ENCODE measurements at places on chromosomes 4 and X.

GRCh38 chr4:5926598-5926997 lies 33.7 kb upstream of the CRMP1 start:
- no peak for DNase-seq

DNA sequence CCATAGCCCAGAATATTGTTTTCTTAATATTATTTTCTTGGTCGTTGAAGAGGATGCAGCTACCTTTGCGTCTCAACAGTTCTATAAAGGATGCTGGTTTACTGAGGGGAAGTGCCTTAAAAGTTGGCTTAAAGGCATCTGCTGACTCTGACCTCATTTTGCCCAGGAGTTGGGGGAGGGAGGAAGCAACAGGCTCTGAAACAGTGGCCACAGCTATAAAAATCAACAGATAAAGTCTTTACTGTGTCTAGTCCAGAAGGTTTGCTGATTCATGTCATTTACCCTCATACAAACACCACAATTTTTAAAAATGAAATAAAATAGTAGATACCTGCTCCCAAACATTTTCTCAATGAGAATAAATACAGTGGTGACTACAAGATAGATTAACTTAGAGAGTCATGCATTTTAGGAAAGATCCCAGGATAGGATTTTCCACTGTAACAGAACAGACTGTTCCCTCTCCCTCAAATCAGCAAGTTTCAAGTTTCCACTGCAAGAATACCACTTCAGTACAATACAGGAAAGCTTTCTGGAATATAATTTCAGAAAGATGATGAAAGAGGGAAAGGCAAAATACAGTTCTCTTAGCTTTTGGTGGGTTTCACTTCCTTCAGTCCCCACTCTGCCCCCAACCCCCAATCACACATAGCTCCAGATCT lies 1.9 kb downstream of the PHKA1 start:
- no peak for DNase-seq

DNA sequence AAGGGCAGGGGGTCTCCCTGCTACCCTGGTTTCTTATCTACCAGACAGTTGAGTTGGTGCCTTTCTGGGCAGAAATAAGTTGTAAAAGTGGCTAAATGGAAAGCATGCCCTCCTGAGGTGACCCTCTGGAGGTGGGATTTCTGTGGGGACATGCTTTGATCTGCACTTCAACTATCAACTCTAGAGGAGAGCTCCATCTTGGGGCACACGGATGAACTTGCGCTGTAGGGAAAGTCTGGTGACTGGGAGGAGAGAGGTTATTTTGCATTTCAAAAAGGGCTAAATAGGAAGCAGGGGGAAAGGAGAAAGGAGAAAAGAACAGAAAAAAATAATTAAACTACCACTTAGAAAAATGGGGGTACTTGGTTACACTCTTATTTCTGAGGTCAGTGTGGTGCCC lies 12.7 kb upstream of the RHOXF2B start:
- DNase-seq = no peak

- DNase-seq = no peak
These were observed 167.5 kb upstream of the SLC7A11 start for GRCh38 chr4:138409670-138410069.

DNA sequence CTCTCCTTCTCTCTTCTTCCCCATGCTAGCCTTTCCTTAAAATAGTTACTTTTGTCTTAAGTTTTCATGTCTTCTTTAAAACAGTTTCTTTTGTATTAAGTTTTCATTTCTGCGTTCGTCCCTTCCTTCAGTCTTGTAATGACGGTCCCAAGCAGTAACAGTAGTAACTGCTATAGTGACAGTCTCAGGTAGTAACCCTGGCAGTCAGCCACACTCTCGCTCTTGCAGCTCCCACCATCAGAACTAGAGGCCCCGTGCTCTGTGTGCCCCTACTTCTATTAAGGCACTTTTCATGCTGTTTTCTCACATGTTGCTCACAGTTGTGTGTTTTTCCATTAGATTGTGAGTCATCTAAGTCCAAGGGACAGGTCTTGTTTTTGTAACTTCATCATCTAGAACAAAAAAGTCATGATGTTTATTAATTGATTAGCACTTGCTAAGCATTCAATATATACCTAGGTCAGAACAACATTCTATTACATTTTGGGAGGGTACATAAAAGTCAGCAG lies 49.3 kb downstream of the C4orf33 start:
- DNase-seq = no peak

- DNase-seq = peak; percentile 34
These were observed 638 bp downstream of the BLTP1 start for GRCh38 chr4:122152711-122153226.

DNA sequence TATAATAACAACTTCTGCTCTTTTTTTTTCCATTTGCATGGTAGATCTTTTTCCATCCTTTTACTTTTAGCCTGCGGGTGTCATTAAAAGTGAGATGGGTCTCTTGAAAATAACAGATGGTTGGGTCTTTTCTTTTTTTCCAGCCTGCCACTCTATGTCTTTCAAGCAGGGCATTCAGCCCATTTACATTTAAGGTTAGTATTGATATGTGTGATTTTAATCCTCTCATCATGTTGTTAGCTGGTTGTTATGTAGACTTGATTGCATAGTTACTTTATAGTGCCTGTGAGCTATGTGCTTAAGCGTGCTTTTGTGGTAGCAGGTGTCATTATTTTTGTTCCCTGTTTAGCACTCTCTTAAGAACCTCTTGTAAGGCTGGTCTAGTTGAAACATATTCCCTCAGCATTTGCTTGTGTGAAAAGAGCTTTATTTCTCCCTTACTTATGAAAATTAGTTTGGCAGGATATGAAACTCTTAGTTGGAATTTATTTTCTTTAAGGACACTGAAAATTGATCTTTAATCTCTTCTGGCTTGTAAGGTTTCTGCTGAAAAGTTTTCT lies 326.1 kb downstream of the SH3BGRL start:
- no peak for DNase-seq

DNA sequence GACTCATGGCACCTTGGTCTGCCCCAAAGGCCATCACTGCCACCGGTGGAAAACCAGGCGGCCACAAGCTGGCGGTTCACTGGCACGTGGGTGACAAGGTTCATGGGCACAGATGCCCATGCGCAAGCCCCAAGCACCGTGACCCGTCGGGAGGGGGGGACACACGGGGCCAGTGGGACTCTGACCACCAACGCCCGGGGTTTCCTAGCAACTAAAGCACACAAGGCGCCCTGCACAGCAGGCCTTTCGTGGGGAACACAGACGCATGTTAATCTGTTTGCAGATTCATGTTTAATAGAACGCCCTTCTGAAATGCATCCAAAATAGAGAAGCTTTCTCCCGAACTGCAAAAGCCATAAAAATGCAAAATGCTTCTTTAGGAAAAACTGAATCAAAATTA lies 43.9 kb downstream of the FAM53A start:
- no peak for DNase-seq

GRCh38 chr4:17812125-17812524 lies 1.3 kb downstream of the NCAPG start:
- DNase-seq = no peak

- no peak for DNase-seq
These were observed 1120.2 kb downstream of the ARAP2 start for GRCh38 chr4:35124106-35124505.

- DNase-seq = no peak
These were observed 29.6 kb downstream of the AREG start for GRCh38 chr4:74474345-74475090.

- DNase-seq = no peak
These were observed 48.1 kb downstream of the DCLK2 start for GRCh38 chr4:150126201-150126863.

DNA sequence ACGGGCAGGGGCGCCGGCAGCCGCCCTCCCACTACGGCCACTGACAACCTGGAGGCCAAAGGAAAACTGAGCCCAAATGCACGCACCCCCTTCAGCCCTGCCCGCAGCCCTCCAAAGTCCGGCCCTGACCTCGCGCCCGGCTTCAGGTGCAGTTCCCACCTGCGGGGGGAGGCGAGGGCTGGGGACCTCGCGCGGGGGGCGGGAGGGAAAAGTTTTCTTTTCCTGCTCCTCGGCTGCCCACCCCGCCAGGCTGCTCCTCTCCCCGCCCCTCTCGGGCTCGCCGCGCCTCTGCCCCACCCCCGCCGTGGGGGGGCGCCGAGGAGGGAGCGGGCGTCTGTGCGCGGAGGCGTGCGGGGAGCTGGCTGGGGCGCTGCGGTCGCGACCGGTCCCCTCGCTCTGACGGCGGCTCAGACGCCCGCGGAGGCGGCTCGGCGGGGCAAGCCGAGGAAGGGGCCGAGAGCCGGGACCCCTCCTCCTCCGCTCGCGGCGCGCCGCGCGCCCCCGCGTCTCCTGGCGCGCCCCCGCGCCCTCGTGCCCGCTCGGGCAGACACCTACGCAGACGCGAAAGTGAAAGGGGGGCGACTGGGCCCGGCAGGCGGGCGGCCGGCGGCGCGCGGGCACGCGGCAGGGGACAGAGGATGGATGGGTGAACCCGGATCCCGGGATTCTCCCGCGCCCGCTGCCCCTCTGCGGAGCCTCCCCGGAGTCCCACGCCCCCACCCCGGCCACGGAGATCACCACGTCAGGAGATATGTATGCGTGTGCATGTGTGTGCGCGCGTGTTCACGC lies 3.1 kb upstream of the NR3C2 start:
- DNase-seq = peak; percentile 58

DNA sequence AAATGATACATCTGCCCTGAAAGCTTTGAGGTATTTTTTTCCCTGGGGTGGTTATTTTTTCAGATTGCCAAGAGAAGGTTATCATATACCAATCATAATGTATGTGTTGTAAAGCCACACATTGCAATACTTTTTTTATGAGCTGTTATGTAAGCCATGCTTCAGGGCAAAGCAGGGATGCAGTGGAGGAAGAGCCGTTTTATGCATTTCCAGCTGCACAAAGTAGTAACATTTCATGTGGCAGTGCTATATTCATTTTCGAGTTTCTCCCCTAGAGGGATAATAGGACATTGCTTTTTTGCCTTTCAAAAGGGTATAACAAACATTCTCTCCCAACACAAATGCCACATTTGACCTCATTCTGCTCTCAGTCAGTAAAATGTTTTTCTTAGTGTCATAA lies 68.5 kb downstream of the GALNT7 start:
- DNase-seq = no peak

- peak; percentile 28 for DNase-seq
These were observed 181.1 kb upstream of the WDFY3 start for GRCh38 chr4:85147481-85148076.

DNA sequence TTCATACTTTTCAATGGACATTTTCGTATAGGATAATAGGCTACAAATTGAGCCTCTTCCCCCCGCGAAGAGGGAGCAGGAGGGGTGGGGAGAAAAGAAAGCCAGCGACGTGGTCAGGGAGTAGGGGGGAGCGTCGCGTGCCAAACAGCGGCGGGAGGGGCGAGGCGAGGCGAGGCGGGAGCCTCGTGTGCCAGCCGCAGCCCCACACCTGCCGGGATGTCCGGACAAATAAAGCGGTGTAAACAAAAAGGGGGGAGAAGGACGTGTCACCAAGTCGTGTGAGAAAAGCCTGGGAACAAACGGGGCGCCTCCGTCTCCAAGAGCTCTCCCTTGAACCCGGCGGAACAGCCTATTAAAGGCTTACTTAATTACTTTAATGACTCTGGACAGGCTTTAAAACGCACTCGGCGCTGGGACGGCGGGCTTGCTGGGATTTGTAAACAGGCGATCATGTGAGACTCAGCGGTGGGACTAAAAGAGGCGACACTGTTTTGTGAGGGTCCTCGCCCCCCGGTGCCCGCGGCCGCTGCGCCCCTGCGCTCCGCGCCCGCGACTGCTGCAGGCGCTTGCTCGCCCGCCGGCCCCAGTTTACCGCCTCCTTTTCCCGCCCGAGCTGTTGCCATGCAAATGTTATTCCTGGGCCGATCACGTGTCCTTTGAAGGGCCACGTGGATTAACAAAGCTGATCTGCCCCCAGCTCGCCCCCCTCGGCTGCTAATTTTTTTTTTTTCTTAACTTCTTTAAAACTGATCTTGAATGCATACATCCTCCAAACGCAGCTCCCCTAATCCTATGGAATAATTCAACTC lies at the start of gene HELT:
Gene HELT (plus strand): TSS at position 527 of the 809 bp plus-strand sequence. CDS start 439 bp downstream, outside the sequence.
- no peak for DNase-seq

DNA sequence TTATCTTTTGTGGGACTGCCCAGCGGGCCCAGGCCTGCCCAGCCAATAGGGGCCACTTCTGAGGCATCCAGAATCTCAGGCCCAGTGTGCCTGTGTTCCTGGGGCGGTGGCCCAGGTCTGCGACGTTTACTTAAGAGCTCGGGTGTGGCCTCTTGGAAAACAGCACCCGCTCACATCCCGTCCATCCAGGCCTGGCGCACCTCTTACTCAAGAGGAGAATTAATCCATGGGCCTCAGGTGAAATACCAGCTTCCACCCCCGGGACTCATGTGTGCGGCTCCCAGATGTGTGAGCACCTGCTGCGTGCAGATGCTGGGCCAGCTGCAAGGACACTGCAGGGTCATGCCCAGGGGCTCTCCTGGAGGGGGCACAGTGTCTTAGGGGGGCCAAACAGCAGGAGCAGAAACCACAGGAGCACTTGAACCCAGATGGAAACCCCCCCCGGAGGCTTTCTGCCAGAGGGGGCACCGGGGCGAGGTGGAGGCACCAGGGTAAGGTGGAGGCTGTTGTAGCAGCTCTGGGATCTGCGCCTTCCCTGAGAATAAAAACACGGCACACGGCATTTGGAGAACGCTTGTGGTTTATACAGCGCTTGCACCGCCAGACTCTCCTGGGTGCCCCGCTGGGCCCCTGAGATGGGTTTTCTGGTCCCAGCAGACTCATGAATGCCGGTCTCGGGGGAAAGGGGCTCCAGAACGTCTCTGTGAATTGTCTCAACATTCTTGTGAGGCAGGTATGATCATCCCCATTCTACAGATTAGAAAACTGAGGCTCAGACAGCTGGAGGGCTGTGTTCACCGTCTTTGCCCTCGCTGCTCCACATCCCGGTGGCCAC lies 2.8 kb downstream of the PSAPL1 start:
- DNase-seq = no peak

DNA sequence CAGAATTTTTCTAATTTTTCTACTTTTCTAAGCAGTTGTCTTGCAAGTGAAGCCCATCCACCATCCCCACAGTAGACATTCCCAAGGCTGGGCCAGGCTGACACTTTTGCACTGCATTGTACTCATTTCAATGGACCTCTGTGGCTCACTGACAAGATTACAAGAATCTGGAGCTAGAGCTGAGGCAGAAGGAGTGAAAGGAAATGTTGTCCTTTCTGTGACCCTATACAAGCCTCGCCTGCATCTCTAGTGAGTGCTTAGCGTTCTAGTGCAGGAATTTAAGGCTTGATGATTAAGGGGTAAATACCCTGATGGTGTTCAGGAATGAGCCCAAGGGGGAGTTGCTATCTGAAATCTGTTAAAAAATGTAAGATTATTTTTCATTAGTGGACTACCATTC lies 6.3 kb downstream of the MAGED1 start:
- DNase-seq = no peak
